ENCODE measurements at places on chromosomes 12 and 14.

- DNase-seq: peak; percentile 21
Measured at GRCh38 chr14:93073910-93074769, 41.6 kb downstream of the ITPK1 start.

- DNase-seq: peak; percentile 66
Measured at GRCh38 chr14:53152184-53152886, 788 bp downstream of the DDHD1 start.

DNA sequence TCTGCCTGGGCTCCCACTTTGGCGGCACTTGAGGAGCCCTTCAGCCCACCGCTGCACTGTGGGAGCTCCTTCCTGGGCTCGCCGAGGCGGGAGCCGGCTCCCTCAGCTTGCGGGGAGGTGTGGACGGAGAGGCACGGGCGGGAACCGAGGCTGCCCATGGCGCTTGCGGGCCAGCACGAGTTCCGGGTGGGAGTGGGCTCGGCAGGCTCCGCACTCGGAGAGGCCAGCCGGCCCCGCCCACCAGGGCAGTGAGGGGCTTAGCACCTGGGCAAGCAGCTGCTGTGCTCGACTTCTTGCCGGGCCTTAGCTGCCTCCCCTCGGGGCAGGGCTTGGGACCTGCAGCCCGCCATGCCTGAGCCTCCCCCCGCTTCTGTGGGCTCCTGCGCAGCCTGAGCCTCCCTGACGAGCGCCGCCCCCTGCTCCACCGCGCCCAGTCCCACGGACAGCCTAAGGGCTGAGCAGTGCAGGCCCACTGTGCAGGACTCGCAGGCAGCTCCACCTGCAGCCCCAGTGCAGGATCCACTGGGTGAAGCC, 44.6 kb downstream of the R3HDM2 start:
- no peak for DNase-seq

DNA sequence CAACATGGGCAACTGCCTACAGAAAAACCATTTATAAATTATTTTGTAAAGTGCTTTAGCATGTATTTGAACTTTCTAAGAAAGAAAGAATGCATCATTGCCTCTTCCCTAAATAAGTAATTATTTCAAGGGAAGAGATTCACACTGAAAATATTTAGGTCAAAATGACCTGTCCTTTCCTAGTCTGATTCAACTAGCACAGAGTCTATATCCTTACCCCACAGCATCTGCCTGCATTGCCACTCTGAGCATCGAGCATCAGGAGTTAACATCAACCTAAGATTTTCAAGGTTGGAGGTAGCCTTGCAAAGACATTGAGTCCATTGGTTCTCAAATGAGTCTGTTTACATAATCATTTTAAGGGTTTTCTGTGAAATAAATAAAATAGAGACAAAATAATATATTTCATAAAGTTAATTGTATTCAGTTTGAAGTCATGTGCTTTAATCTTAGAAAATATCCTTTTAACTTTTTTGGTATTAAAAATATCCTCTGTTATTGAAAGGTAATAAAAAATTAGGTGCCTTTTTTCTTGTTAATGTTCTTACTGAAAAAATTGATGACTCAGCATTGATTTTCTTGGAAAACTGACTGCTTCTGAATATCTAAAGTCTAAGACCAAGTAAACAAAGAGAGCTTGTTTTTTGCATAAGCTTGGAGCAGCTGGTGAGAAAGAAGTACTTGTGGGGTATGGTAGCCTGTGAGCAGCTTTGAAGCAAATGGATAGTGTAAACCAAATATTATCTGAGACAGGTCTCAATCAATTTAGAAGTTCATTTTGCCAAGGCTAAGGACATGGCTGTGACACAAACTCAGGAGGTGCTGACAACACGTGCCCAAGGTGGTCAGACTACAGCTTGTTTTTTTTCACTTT, 269.0 kb upstream of the CLEC14A start:
- DNase-seq: no peak

DNA sequence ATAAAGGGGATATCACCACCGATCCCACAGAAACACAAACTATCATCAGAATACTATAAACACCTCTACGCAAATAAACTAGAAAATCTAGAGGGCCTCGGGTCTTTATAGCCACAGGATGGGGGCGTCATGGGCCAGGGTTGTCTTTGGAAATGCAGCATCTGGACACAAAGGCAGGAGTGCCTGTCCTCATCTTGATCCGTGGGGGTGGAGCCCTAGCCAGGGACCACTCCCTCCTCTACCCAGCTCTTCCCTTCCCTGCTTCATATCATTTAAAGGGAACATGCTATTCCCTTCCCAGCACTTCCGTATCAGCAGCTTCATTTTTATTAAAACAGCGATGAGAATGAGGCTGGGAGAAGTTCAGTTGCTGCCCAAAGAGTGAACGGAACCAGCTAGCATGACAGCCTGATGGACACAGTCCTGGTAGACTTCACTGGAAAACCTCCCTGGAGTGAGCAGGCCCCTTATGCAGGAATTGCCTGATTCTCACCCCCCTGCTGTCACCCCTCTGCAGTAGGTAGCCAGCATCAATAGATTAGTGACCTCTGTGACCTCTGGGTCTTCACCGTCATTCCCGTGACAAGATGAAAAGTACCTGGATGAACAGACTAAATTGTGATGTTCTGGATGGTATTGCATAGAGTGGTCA, 251.4 kb upstream of the RGS6 start:
- no peak for DNase-seq

- no peak for DNase-seq
Measured at GRCh38 chr14:100077441-100077840, 12.2 kb downstream of the EVL start.

- DNase-seq: no peak
Measured at GRCh38 chr12:46473634-46474329, 101.2 kb upstream of the SLC38A2 start.

- no peak for DNase-seq
Measured at GRCh38 chr12:115320451-115320850, 636.5 kb upstream of the TBX3 start.

DNA sequence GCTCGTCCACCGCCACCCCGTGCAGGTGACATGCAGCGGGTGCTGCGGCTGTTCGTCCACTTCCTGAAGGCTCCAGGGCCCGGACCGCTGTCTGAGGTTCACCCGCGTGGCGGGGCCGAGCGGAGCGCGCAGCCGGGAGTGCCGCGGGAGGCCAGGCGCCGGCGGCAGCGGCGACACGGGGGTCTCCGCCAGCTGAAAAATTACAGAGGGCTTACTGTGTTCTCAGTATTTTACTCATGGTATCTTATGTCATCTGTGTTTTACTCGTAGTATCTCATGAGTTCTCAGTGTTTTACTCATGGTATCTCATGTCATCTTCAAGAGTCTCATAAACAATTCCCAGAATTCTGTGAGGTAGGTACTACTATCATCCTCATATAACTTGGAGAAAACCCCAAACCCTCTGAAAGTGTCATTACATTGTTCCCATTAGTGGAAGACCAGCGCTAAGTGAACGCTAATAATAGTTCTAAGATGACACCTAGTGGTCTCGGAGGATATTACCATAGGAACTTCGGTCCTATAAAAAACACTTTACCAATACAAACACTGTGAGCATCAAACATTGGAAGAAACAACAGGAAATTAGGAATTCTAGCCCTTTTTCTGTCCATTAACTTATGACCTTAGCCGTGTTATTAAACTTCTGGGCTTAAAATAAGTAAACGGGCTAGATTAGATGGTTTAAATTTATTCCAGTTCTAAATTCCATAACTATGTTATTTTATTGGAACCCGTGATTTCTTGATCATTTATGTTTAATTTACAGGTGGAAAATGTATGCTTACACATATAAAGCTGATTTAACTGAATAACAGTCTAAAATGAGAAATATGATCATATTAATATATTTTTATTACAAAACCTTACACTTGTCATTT, 32.4 kb downstream of the AK7 start:
- peak; percentile 55 for DNase-seq

DNA sequence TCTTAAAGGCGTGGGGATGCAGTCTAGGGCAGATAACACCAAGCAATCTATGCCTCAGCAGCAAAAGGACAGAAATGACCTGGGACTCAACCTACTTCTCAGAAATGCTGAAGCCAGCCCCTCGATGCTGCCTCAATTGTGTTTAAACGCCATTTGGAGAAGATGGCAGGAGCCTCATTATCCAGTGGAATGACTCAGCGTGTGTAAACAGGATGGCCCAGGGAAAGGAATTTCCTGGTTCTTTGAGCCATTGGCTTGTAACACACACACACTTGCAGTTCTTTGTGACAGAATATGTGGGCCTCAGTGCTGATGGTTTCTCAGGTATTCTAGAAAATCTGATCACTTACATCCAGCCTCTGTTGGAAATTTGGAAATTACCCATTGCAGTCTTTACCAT, 154.3 kb downstream of the NTF3 start:
- no peak for DNase-seq

GRCh38 chr12:69106482-69107118, 132.8 kb upstream of the CPSF6 start:
- no peak for DNase-seq

GRCh38 chr12:57018906-57019305, 2.6 kb upstream of the TAC3 start:
- no peak for DNase-seq

DNA sequence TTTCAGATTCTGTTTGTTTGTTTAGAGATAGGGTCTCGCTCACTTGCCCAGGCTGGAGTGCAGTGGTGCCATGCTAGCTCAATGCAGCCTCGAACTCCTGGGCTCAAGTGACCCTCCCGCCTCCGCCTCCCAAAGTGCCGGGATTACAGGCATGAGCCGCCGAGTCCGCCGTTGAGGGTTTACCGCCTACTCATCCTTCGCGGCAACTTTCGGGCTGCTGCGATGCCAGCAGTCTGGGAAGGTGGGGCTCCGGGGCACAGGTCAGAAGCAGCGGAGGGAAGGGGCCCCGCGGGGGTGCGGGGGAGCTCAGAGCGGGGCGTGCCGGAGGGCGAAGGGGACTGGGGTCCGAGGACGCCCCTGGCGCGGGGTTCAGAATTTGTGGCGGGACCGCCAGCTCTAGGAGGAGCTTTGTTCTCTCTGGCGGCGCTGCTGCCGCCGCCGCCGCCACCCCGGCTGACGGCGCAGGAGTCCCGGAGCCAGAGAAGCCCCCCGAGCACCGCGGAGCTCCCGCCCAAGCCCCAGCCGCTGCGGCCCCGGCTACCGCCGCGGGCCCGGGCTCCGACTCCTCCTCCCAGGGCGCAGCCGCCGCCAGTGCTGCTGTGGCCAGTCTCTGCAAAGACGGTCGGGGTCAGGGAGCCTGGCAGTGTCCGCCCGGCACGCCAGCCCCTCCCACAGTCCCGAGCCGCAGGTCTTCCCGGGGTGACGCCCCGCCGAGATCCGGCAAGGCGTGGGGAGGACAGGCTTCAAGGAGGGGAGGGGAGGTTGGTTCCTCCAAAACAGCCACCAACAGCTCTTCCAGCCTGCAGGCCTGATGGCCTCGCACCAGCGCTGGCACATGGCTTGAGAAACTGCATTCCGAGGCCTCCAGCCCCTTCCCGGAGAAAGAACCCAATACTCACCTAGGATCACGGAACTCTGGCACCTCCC, 10.9 kb upstream of the KRT77 start:
- DNase-seq: no peak

GRCh38 chr12:56998981-56999380, 7.4 kb downstream of the ZBTB39 start:
- DNase-seq: no peak

DNA sequence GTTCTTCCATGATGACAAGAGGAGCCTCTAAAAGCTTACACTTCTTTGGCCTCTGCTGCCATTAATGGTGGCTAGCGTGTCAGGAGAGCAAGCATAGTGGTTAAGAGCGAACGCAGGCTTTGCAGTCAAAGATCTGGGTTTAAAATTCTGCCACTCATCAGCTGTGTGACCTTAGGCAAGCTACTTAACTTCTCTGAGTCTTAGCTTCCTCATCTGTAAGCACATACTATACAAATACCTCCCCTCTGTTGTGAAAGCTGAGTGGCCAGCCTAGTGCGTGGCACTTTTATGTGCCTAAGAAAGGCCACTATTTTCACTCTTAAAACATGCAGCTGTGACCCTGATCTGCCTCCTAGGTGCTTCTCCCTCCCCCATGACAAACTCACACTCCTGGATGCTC, 11.6 kb downstream of the APPL2 start:
- no peak for DNase-seq

- DNase-seq: no peak
Measured at GRCh38 chr14:93543766-93544165, 113.0 kb downstream of the UNC79 start.

DNA sequence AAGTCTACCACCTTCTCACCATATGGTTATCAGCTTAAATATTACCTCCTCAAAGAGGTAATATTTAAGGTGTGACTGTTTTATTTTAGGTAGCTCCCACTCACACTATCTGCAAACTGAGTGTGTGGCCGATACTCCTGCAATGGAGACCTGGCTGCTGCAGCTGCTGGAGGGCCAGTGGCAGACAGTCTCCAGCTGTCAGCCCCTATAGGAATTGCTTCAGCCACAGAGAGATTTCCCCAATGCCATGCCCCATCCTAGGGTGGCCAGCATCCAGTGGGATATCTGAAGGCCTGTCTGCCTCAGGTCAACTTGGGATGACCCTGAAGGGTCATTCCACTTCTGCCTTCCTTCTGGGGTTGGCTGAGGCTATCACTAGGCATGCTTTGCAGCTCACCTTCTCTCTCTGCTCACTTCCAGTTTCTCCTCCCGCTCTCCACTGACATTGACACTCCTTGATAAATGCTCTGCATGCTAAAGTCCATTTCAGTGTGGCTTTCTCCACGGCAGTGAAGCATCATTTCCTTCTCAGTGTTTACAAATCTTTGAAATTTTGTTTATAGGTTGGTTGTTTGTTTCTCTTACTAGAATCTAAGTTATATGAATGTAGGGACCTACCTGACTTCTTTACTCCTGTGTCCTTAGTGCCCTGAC, 90.2 kb upstream of the USP44 start:
- DNase-seq: no peak

DNA sequence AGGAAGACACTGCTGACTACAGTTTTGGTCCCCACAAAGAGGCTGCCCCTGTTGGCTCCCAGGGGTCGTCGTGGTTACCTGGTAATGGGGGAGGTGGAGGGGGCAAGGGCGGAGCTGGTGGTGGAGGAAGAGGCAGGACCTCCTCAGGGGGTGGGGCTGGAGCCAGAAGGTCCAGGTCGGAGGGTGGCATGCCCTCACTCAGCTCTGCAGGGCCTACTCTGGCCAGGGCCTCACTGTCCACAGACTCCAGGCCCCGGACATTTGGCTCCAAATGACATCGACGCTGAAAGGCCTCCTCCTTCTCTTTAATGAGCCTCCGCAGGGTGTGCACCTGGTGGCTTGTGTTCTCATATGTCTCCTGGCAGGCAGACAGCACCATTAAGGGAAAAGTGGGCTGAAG, 28.5 kb downstream of the PRPF40B start:
- no peak for DNase-seq

Data from naive B cell (primary cell).